Cortex of kidney (tissue), 1 donor: ENCODE measurements at places on chromosomes 16 and 17.

GRCh38 chr17:34974179-34974578 lies 6.1 kb upstream of the LIG3 start:
- no peak for DNase-seq

GRCh38 chr17:8489841-8490240 lies 54.2 kb downstream of the NDEL1 start:
- no peak for DNase-seq

- no peak for DNase-seq
These were observed 26.8 kb upstream of the ZNF629 start for GRCh38 chr16:30813821-30814189.

DNA sequence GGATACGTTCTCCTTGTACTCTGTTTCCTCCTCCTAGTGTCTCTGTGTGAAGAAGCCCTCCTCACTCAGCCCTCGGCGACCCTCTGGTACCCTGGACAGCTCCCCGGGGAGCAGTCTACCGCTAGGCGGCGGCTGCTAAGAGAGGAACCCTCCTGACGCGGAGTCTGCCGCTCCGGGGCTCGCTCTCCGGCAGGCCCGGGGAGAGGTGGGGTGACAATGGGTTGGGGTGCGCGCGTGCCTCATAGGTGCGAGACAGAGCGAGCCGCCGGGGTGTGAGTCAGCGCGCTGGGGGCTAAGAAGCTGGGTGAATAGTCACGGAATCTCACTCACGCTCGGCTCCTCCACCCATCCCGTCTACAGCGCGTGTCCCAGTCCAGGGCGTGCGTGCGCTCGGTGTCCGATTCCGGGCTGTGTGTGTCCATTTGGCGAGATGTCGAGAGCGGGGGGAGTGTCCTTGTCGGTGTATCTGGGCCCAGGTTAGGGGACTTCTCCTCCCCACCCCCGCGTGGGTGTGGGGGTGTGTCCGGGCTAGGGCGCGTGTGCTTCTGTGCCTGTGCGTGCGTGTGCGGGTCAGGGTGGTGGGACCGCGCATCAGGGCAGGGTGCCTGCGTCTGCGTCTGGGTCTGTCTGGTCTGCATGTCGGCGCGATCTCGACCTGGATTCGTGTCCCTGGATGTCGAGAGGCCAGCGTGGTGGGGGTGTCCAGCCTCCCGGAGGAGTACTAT lies 577 bp upstream of the HS3ST2 start:
- no peak for DNase-seq

GRCh38 chr16:70396246-70396904 lies 42.5 kb downstream of the ST3GAL2 start:
- DNase-seq, result no peak

DNA sequence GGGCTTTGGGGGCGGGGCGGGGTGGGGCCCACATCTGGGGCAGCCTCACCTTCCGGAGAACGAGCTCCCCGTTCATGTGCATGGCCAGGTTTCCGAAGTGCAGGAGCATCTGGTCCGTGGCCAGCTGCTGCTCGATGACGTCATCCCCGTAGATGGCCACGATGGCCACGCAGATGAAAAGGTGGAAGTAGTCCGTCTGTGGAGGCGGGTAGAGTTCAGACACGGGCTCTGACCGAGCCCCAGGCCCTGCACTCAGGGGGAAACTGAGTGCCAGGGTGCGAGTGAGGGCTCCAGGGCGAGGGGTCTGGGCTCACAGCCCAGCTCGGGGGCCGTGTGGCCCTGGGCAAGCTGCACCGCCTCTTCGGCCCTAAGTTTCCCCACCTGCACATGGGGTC lies 93.7 kb downstream of the TBC1D16 start:
- no peak for DNase-seq

GRCh38 chr17:70251706-70252105 lies 82.4 kb downstream of the KCNJ2 start:
- no peak for DNase-seq

GRCh38 chr16:86722970-86723369 lies 144.6 kb downstream of the FOXL1 start:
- no peak for DNase-seq
